ENCODE measurements at places on chromosomes 12 and 14. TPM values are rescaled to one million over a fixed set of nuclear protein-coding genes. Genes with fewer than 3 reads are reported as not detected.

Gene EML1
- total RNA-seq: 60.3 TPM

Gene PTPN6
- 0.11 TPM for total RNA-seq

Gene GPR132
- 0.25 TPM for total RNA-seq

Gene RPGRIP1
- total RNA-seq: not detected

Gene RASSF3
- 44.1 TPM for total RNA-seq

Gene CDH24
- 12.2 TPM for total RNA-seq

Gene GZMB
- total RNA-seq: not detected

Gene AQP5
- total RNA-seq: not detected

Gene SLC10A1
- total RNA-seq: not detected

Gene REP15
- total RNA-seq: 2.3 TPM

Gene BBOF1
- 4.4 TPM for total RNA-seq

Gene VIPAS39
- total RNA-seq: 30.4 TPM

Gene CRIP1
- total RNA-seq: 0.50 TPM

Gene EXOC3L4
- 0.50 TPM for total RNA-seq

Gene KRT73
- not detected for total RNA-seq

Gene PRKCH
- 1.5 TPM for total RNA-seq

Gene RHOJ
- total RNA-seq: 0.22 TPM

Gene GNB3
- total RNA-seq: 3.7 TPM

Gene LGR5
- not detected for total RNA-seq

Gene RPL10L
- not detected for total RNA-seq

Gene NOVA1
- total RNA-seq: 4.1 TPM

Gene CCDC196
- not detected for total RNA-seq

Gene SERPINA1
- total RNA-seq: 0.22 TPM

Gene TSHR
- total RNA-seq: not detected
